ENCODE measurements at places on chromosomes 1 and 21.
A peak's percentile ranks its signal among the peaks of the same experiment; 100 is the strongest.

- DNase-seq, result no peak
Measured at GRCh38 chr1:12543740-12544154, 74.3 kb downstream of the DHRS3 start.

GRCh38 chr1:19038096-19038495 is 81.6 kb upstream of the IFFO2 start:
- no peak for DNase-seq

- DNase-seq, result no peak
Measured at GRCh38 chr1:3884966-3885365, 15.1 kb downstream of the C1orf174 start.

DNA sequence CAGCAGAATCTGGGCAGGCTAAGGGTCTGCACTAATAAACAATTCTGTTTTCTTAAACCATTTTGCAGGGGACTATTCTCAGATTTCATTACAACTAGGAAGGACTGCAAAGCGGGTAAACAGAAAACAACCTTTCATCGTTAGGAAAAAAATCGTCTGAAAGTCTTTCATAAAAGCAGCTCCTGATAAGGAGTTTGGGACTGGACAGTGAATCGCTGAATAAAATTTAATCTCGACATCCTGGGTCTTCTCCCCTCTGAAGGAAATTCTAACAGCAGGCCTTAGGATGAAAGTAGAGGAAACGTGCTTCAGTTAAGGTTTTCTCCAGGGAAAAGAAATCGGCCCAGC is 471 bp upstream of the MTF2 start:
- no peak for DNase-seq

GRCh38 chr1:159554696-159555095 is 18.9 kb upstream of the OR10J5 start:
- DNase-seq, result no peak

DNA sequence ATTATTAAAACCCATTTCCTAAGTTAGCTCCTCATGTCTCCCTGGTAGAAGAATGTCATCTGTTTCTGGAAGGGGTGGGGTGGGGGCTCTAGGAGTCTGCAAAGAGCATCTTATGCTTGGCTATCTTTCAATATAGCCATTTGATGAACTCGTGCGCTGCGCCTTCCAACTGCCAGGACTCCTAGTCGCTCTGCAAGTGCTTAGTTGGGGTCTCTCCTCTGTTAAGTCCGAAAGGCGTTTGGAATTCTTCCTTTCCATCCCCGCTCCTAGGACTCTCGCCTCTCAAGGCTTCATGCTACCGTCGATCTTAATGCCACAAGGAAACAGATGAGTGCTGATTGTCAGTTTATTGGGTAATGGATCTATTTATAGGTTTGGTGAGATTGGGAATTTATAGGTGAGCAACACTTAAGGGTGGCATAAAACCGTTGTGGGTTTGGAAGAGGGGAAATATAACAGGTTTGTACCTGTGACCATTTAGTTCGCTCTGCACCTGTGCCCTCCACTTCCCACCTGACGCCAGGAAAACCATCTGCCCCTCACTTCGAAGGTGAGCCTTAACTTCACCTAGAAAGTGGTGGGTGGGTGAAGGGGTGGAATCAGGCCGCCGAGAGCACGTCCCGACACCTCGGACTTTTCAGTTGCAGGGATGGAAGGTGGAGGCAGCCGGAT is 1.1 kb downstream of the KCNH1 start:
- no peak for DNase-seq

DNA sequence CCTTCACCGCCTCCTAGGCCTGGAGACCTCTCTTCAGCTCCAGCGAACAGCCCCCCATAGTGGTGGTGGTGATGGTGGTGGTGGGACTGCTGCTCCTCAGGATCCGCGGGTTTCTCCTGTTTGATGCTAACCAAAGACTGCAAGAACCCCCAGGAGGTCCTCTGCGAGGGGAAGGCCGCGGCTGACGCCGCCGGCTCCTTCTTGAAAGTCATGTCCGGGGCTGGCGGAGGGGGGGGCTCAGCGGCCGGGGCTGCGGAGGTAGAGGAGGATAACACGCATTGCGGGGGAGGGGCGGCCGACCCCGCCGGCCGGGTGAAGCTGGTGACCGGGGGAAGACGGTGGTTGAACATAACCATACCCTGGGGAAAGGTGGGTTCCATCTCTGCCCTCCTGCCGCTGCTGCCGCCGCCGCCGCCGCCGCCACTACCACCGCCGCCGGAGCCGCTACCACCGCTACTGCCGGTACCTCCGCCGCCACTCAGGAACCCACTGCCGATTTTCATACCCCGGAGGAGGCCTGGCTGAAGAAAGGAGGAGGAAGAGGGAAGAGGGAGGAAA is 554 bp downstream of the ZNF281 start:
- DNase-seq, result peak; percentile 12
